ENCODE measurements at places on chromosomes 1 and 21.

GRCh38 chr1:211472724-211473123 lies 19.2 kb downstream of the RD3 start:
- DNase-seq: no peak

- DNase-seq: no peak
Measured at GRCh38 chr1:78165816-78166215, 120.0 kb downstream of the GIPC2 start.

DNA sequence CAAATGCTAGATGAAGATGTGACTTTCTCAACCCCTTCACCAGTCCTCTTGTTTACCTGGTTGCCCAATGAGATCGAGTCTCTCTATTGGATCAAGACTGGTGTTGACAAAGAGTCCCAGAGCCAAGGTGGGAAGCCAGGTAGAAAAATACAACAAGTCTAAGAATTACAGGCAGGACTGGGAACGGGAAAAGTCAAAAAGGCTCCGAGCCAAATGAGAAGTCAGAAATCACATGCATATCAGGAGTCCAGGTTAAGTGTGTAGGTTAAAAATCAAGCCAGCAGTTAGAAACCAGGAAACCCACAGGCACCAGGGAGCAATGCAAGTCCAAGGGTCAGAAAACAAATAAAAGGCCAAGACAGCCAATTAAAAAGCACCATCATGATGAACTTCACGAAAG lies 27.4 kb upstream of the DUSP23 start:
- DNase-seq: no peak

DNA sequence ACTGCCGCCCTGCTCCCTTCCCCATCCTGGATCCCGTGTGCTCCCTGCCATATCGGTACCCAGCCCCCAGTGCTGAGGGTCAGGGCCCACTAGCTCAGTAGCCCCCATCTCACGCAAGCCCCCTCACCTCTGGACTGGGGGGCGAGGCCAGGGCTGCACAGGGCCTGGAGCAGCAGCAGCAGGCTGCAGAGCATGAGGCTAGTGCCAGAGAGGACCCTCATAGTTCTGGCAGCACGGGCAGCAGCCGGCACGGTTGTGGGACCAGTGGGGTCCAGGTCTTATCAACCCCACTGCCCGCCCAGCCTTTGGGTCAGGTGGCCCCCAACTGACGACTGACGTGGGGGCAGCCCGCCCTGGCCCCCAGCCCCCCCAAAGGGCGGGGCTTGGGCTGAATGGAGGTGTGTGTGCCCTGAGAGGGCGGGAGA lies at the start of gene MATN1:
MATN1 (minus strand) TSS at position 255 of the 425 bp plus-strand sequence; CDS start at position 221, 34 bp downstream.
- DNase-seq: no peak

- no peak for DNase-seq
Measured at GRCh38 chr21:26148071-26148839, 22.3 kb downstream of the APP start.

- DNase-seq: no peak
Measured at GRCh38 chr1:232658386-232658785, 28.5 kb upstream of the SIPA1L2 start.

DNA sequence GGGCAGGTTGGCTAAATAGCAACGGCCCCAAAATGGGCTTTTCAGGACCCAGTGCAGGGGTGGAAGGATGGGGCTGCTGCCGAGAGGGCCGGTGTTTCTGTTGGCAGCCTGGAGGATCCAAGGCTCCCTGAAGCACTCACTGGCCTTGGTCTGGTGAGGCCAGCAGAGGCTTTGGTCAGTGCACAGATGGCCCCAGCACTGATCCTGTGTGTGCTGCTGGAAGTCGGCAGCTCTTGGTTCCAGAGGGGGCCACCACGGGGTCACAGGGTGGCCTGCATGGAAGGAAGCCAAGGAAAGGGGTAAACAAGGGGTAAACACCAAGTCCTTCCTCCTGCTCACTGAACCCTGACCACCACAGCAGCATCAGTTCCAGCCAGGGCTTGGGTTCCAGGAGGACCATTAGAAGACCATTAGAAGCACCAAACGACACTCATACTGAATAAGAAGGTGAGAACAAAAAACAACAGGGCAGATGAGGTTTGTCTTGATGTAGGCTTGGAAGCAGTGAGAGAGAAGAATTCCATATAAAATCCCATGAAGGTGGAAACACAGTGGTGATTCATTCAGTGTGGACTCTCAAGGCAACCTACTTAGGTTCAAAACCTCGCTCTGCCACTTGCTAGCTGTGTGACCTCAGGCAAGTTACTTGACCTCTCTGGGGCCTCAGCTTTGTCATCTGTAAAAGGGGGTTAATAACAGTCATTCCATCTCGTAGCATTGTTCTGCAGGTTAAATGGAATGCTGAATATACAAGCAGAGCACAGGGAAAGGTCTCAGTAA lies 184.5 kb downstream of the RUNX1 start:
- DNase-seq: no peak

- no peak for DNase-seq
Measured at GRCh38 chr1:81452693-81453366, 347.9 kb upstream of the ADGRL2 start.

Measured in cortex of kidney (tissue), 1 donor.